Mucosa of gallbladder (tissue), 1 donor: ENCODE measurements at places on chromosomes 3 and 15. TPM values are rescaled to one million over a fixed set of nuclear protein-coding genes. Genes with fewer than 3 reads are reported as not detected.

KNG1 gene
- total RNA-seq, result 0.43 TPM

GRCh38 chr3:129003578-129004112, 2.5 kb downstream of the EFCC1 start:
- no peak for DNase-seq

DNA sequence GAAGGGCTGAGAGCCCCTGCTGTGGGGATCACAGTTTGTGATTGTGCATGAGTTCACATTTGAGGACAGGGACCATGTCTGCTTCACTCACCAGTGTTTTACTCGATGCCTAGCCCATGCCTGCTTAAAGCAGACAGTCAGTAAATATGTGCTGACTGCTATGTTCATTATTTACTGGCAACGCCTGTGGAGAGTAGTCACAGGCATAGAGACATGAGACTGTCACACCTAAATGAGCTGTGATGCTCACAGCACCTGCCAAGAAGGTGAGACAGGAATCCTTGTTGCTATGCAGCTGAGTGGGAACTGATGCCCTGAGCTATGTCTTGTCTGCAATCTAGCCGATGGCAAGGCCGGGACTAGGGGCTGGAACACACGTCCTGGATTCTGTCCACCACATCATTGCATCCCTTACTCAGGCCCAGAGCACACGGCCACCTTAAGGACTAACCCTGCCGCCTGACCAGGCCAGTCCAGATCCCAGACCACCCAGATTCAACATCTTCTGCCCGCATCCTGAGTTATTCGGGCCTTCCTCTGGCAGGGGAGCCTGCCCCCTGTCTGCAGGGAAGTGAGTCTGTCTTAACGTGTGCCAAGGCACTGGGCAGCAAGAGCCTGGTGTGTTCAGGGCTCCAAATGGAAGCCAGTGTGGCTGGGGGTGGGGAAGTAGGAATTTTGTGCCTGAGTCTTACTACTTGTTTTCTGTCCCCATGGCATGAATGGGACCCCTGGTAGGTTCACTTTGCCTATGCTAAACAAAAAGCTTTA, 44.8 kb downstream of the FGD5 start:
- no peak for DNase-seq

DNA sequence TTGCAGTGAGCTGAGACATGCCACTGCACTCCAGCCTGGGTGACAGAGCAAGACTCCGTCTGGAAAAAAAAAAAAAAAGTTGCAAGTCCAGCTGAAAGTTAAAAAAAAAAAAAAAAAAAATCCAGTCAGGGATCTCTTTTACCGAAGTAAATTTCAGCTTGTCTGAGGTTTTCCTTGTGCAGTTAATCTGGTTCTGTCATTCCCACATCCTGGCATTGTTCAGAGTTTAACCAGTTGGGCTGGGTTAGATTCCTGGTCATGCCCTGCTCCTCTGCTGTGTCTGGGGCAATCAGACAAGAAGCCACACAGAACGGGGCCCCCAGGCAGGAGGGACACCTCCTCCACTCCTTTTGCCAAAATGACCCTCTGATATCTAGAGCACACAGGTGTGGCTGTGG, 84.1 kb upstream of the KLHL25 start:
- no peak for DNase-seq

DNA sequence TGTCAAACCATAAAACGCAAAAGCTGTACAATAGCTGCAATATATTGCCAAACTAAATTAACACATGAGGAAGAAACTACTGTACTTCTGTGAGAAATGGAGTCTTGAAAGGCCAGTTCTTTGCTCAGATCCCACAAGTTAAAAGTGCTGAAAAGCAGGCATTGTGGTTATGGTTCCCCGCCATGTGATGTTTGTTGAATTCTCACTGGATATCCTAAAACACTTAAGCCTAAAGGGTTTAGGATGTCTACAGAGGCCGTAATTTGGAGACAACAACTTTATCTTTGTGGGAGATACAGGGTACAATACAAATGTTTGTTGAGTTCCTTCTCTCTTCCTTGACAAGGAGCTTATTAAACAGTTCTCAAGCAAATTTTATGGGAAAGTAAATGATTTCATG, 53.2 kb downstream of the TMEM212 start:
- DNase-seq, result no peak

- DNase-seq, result no peak
Measured at GRCh38 chr15:43899928-43900327, 73.1 kb downstream of the WDR76 start.

GRCh38 chr3:140770977-140771667, 93.3 kb downstream of the TRIM42 start:
- DNase-seq, result no peak

DNA sequence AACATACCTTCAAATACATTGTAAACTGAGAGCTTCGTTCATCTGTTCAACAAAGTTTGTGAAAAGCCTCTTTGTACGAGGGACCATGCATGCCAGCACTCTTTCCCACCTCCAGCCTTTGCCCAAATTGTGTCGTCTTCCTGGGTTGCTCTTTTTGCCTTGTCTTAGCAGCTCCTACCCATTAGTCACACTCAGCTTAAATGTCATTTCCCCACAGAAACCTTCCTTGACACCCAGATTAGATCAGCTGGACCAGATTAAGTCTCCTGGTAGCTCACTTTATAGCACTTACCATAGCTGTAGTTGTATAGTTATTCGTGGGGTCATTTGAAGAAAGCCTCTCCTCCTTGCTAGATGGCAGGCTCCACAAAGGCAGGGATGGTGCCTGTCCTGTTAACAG, 24.1 kb upstream of the SNRK start:
- no peak for DNase-seq

- DNase-seq, result no peak
Measured at GRCh38 chr3:5565026-5565425, 377.5 kb downstream of the EDEM1 start.

GRCh38 chr3:149267565-149267964, 45.9 kb upstream of the CP start:
- no peak for DNase-seq

DNA sequence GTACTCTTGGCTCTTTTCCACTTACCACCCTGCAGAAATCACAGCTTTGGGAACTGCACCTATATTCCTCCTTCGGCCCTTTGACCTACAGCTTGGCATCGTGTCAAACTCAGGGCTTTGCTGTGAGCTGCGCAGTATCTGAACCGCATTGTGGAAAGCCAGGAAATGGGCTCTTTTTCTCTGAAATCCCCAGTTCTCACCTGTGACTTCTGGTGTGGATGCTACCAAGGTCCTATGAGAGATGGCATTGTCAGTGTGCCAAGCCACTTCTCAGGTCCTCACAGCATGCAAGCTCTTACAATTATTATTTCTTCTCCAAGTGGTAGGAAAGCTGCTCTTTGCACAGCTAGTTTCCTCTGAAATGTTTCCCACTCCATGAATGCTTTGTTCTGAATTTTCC, 450.6 kb upstream of the TBL1XR1 start:
- DNase-seq, result no peak
